ENCODE measurements at places on chromosomes 12 and 14.

DNA sequence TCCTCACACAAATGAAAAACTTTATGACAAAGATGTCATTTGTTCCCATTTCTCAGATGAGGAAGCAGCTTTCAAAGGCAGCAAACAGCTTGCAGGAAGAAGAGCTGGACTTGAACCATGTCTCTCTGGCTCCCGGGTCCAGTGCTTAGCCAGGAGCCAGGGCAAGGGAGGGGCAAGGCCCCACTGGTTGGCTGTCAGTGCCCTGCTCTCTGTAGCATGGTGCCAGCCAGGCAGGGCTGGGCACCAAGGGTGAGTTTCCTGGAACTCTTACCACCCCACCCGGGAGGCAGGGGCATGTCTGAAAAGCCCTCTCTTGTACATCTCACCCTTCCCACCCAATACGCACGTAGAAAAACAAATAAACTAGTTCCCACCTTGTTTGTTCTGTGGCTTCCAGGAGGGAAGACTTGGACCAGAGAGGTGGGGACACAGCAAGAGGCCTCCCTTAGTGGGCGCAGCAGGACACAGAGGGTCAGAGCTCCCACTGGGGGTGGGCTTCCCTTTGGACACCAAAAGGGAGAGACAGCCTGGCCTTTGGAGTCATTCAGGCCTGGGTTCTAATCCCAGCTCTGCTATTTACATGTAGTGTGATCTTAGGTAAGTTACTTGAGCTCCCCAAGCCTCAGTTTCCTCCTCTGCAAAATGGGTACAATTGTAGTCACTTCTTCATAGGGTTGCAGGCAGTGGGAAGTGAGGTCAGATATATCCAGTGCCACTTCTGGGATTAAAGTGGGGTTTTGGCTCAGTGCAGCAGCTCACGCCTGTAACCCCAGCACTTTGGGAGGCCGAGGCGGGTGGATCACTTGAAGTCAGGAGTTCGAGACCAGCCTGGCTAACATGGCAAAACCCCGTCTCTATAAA lies 17.2 kb downstream of the TRPV4 start:
- DNase-seq, result no peak

GRCh38 chr14:100874411-100875091 lies 29.0 kb downstream of the RTL1 start:
- DNase-seq, result no peak

DNA sequence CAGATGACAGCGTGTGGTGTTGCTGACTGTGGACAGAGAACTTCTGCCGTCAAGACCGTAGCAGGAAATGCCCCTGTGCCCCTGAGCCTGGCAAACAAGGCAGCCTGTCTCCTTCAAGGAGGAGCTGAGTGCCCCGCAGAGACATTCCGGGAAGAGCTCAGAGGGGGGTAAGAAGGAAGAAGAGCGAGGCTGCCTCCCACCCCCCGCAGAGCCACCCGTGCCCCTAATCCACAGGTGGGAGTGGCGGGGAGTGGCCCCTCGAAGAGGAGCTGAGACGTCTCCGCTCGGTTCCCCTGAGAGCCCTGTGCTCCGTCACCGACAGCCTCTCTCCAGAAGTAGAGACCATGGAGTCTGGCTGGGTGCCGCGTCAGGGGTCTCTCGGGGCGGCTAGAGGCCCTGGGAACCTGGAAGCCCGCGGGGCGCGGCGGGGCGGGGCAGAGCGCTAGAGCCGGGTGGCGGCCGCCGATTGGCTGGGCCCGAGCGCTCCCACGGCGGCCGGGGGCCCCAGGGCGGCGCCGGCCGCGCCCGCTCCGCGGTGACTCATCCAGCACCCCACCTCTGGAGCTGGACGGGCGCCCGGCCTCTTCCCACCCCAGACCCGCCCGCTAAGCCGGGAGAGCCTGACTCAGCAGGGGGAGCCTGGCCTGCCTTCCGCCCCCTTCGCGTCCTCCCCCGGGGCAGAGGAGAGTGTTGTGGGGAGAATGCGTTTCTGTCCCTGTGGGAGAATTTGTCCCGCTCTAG lies 25.2 kb upstream of the KRT78 start:
- peak; percentile 33 for DNase-seq

GRCh38 chr12:22729431-22729956 lies 104.5 kb downstream of the ETNK1 start:
- no peak for DNase-seq

DNA sequence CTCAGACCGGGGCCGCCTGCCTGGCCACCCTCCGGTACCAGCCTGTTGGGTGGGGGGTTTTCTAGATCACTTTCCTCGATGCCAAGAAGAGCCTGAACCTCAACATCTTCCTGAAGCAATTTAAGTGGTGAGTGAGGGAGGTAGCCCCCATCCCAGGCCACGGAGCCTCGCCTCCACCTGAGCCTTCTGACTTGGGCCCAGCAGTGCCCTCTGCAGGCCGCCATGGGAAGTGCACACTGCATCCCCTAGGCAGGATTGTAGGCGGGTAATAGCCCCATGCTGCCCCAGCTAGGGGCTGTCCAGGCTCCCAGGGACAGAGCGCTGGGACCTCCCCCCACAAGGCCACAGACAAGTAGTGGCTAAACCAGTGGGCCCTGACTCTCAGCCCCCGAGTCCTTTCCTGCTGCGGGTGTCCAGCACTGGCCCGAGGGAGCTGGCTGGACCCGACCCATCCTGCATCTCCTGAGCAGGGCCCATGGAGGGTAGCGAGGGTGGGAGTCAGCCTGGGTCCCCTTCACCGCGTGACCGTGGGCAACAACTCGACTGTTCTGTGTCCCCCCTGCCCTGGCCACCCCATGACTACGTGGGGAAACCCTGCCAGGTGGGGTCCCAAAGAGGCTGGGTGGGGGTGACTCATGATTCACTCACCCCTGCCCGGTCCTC lies 15.3 kb upstream of the ADSS1 start:
- DNase-seq, result peak; percentile 69

DNA sequence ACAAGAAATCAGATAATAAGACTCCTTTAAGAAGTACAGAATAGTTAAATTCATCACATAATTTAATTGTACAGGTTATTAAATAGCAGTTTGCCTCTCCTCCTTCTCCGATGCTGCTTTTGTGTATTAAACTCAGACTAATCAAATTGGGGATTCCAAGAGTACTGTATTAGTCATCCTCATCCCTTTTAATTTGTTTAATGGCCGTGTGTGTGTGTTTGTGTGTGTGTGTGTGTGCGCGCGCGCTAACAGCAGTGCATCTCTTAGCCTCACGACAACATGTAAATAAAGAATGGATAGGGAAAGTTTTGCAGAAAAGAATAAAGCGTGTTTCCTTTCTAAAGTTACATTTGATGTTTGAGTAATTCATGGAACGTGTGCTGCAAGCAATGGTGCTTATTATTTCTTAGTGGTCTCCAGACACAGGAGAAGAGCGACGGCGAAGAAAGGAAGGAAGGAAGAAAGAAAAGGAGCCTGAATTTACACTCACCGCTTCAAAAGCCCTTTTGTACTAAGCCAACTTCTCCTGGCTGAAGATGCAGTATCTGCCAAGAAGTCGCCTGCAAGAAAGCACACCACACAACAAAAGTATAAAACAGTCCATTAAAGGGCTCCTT lies 220.3 kb downstream of the ASCL1 start:
- no peak for DNase-seq

DNA sequence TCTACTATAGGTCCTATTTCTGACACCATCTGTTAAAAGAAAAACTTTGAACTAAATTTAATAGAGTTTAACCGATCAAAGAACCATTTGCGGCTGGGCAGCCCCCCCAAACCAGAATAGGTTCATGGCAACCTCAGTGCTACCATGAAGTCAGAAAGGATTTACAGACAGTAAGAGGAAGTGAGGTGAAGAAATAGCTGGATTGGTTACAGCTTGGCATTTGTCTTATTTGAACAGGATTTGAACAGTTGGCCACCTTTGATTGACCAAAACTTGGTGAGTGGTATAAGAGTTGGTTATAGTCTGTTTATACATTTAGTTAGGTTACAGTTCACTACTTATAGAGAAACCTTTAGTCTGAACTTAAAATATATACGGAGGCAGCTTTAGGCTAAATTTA lies 88.9 kb downstream of the TXNDC16 start:
- DNase-seq, result no peak

GRCh38 chr14:20631023-20631879 lies 10.2 kb downstream of the OR6S1 start:
- peak; percentile 52 for DNase-seq

DNA sequence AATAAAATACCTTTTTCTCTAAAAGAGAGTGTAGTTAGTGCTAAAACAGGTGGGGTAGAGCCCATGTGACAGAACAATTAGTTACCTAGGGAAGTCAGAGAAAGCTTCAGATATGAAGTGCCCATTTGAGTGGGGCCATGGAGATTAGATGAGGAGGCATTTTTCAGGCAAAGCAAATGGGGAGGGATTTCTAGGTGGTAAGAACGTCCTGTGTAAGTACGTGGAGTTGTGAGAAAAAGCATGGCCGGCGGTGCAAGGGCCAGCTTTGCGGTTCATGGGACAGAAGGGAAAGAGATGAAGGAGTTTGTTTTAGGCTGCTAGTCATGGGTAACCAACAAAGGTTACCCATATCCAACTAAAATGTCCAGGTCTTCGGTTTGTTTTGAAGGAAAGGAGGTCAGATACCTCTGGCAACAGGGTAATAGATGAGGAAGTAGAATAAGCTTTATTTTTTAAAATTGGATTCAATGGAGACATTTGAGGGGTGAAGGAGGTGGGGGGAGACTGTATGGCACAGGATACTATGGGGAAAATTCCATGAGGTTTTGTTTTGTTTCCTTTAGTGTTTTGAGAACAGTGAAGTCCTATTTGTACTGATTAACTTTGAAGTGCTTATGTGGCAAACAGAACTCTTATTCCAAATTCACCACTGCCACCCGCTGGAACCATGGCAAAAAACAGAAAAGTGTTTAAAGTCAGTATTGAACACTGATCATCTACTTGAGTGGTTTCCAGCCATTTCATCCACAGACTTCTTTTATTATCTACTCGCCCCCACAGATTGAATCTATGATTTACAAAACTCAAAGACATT lies 10.0 kb upstream of the SNRPF start:
- DNase-seq, result no peak

GRCh38 chr12:59389968-59390576 lies 205.8 kb upstream of the SLC16A7 start:
- DNase-seq, result no peak

DNA sequence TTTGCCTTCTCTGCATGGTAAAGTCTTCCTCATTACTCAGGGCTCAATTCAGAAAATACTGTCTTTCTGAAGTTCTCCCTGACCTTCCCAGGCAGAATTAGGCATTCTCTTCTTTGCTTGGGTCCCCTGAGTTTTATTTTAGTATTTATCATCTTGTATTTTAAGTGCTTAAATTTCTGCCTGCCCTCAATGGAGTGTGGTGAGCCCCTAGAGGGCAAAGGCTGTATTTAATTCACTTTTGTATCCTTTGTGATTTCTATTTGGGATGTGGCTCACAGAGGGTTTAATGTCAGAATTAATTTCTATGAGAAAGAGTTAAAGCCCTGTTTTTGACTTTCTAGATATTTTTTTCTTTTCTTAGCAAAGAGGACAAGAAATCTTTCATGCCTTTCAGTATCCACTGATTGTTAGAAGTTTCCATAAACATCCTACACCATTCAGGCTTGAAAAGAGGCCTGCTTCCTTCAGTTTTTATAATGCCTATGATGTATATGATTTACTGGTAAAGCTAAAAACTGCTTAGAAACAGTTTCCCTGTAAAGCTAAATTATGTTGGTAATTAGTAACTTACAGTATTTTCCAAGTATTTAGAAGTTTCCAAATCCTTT lies 55.6 kb upstream of the PTPRB start:
- DNase-seq, result no peak

- no peak for DNase-seq
Measured at GRCh38 chr14:29576927-29577326, 350.7 kb downstream of the PRKD1 start.

- no peak for DNase-seq
Measured at GRCh38 chr12:123748661-123749060, 13.4 kb upstream of the DNAH10 start.

DNA sequence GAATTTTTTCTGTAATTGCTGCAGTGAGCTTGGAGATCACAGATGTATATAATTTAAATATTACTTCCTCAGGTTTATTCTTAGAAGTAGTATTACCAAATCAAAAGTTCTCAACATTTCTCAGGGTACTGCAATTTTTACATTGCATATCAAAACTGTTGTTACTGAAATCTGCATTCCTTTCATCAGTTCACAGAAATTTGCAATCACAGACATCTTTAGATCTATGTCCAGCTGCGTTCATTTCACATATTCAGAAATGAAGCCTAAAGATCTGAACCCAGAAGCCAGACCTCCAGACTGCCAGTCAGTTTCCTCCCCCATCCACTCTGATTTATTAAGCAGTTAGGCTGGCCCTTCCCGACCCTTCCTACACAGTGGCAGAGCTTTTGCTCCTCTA lies 18.2 kb upstream of the IFT81 start:
- DNase-seq, result no peak

DNA sequence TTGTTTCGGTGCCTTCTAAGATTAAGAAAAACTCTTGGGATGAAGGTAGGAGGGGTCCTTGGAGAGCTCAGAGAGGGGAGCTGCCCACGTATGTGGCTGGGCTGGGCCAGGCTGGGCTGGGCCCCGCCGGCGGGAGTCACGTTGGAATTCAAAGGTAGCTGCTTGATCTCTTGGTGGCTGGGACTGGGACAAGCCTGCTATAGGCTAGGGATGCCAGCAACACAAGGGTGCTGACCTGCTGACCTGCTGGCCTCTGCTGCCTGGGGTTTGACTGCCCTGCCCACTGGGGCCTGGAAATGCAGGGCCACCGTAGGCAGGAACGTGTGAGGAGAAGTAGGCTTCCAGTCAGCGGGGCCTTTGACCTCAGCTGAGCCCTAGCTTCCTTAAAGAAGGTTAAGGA lies 52.8 kb upstream of the GTF2A1 start:
- no peak for DNase-seq

DNA sequence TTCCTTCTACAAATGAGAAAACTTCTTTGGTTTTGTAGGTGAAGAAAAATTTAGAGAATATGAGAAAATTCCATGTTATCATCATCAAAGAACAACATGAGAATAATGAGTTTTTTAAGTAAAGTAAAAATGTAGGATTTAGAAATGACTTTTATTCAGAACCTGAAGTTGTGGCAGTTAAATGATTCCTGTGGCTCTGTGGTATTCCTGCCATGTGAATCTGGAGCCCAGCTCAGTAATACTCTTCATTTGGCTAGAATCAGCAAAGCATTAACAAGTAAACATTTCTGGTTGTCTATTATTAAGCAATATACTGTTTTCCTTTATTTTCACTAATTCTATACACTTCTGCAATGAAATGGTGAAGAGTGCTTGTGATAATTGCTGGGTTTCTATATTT lies 95.6 kb upstream of the E2F7 start:
- DNase-seq, result no peak

- DNase-seq, result peak; percentile 40
Measured at GRCh38 chr12:19404242-19404880, 34.9 kb upstream of the AEBP2 start.
